ENCODE measurements at places on chromosomes 11 and 22.

GRCh38 chr22:49297286-49297870 is 530.3 kb downstream of the BRD1 start:
- no peak for DNase-seq

- DNase-seq, result no peak
These were observed 7.6 kb upstream of the MS4A10 start for GRCh38 chr11:60777572-60777971.

GRCh38 chr11:17563231-17563646 is 16.2 kb downstream of the OTOG start:
- DNase-seq, result peak; percentile 4

DNA sequence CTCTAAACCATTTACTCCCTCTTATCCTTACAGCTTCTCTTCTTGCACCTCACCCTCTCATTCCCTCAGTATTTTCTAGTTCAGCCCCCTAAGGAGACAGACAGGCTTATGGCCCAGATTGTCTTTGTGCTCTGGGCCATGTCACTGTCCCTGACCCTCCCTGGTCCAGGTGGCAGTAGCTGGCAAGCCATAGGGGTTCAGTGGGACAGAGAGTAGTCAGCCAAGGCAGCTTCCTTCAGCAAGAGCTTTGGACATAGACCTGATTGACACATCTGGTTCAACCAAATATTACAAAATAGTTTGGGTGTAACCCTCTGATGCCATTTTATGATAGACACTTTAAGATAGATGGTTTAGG is 53.9 kb downstream of the NCAM1 start:
- no peak for DNase-seq

- no peak for DNase-seq
These were observed 6.3 kb upstream of the ARHGAP8 start for GRCh38 chr22:44745853-44746789.

GRCh38 chr22:17810570-17811116 is 36.4 kb upstream of the BID start:
- DNase-seq, result no peak

DNA sequence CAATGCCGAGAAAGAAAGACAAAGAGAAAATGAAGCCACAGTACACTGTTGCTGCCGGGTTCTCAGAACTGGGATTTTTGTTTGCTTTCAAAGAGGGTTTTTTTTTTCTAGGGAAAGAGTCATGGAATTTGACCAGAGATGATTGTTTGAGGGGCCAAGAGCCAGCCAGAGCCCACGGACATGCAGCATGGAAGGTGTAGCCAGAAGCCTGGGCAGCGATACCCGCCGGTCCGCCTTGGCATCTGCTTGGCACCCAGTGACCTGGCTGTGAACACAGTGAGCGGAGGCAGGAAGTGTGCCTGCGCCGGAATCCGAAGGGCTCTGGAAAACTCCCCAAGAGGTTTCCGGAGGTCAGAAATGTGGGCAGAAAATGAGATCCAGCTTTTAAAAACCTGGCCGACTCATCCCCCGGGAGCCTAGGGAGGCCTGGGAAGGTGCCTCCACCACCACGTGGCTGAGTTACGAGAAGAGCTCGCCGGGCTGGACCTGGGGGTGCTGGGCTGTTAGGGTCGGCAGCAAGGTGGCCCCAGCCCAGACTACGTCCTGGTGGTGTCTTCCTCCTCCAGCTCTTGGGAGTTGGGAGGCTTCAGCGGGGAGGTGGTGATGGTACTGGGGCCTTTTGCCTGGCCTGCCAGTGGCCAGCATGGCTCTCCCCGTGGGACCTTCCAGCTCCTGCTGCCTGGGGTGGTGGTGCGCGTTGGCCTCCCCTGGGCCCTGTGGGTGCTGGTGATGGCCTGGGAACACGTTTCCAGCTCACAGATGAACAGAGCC is 61.6 kb upstream of the PPARA start:
- no peak for DNase-seq

All from activated B cell treated with CpG ODN at 0.5 μM for 24 hours (primary cell).